Right renal pelvis (tissue), 4 donors: ENCODE measurements at places on chromosomes 6 and 20. TPM values are rescaled to one million over a fixed set of nuclear protein-coding genes. Genes with fewer than 3 reads are reported as not detected.

Gene LIN28B
- 0.17 TPM for polyA plus RNA-seq

Gene MATN4
- polyA plus RNA-seq: 0.39 TPM

Gene BCAS4
- 6.9 TPM for polyA plus RNA-seq

Gene ROMO1
- 68.0 TPM for polyA plus RNA-seq

Gene RIMS4
- 0.99 TPM for polyA plus RNA-seq

Gene PSORS1C2
- polyA plus RNA-seq: not detected

Gene SLC16A10
- polyA plus RNA-seq: 27.1 TPM

Gene MAK
- 1.9 TPM for polyA plus RNA-seq
